ENCODE measurements at places on chromosomes 1 and 21.

DNA sequence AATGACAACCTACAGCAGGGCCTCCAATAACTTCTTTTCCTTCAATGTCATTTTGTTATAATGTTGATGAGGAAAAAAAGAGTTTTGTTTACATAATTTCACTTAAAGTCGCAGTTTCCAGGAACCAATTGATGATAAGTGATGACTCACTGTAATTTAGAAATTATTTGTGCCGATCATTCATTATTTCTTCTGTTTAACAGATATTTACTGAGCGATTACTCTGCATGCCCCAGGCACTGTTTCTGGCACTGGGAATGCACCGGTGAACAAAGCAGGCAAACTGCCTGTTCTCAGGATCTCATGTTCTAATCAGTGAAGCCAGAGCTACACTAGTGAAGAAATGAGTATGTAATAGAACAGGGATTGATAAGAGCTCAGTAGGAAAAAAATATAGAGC, 403.4 kb downstream of the NTNG1 start:
- H3K4me1 ChIP-seq = peaks cover 29% of the 10 kb centered on the region
- H3K4me3 ChIP-seq = no peak overlapping the region
- H3K27ac ChIP-seq = peak overlapping the region; percentile 63
- DNase-seq = no peak

- no peaks in the 10 kb centered on the region for H3K27me3 ChIP-seq
- H3K36me3 ChIP-seq = no peaks in the 10 kb centered on the region
- no peak overlapping the region for H3K4me3 ChIP-seq
- H3K4me1 ChIP-seq = no peaks in the 10 kb centered on the region
- H3K27ac ChIP-seq = no peak overlapping the region
- DNase-seq = no peak
These were observed 440.2 kb downstream of the PTPRU start for GRCh38 chr1:29676496-29676895.

GRCh38 chr1:222009105-222009730, 267.3 kb upstream of the DUSP10 start:
- H3K27ac ChIP-seq = no peak overlapping the region
- H3K4me1 ChIP-seq = peaks cover 5% of the 10 kb centered on the region
- DNase-seq = peak; percentile 54
- no peaks in the 10 kb centered on the region for H3K36me3 ChIP-seq
- H3K27me3 ChIP-seq = no peaks in the 10 kb centered on the region
- no peak overlapping the region for H3K4me3 ChIP-seq

DNA sequence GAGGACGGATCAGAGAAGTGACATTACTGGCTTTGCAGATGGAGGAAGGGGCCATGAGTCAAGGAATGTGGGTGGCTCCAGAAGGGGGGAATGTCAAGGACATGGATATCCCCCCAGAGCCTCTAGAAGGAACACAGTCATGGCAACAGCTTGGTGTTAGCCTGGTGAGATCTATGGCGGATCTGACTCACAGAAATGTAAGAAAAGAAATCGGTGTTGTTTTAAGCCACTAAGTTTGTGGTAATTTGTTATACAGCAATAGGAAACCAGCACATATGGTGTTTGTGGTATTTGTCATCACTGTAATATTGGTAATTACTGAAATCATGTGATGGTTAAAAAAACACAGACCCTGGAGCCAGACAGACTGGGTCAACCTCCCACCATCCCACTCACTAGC, 236.2 kb downstream of the SETD4 start:
- H3K4me3 ChIP-seq = no peak overlapping the region
- no peak overlapping the region for H3K27ac ChIP-seq

DNA sequence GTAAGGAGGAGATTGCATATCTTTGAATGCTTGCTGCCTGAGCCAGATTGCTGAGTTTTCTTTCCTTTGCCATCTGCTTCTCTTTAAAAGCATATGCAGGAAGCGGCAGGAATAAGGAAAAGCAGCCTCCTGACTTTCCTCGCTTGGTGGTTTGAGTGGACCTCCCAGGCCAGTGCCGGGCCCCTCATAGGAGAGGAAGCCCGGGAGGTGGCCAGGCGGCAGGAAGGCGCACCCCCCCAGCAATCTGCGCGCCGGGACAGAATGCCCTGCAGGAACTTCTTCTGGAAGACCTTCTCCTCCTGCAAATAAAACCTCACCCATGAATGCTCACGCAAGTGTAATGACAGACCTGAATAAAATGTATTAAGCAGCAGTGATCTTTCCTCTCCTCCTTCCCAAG, 1.5 kb downstream of the CORT start:
- no peak overlapping the region for H3K4me3 ChIP-seq
- H3K27me3 ChIP-seq = no peaks in the 10 kb centered on the region
- DNase-seq = no peak
- H3K4me1 ChIP-seq = no peaks in the 10 kb centered on the region
- H3K27ac ChIP-seq = no peak overlapping the region

Measured in DND-41 (cell line).